Upper lobe of right lung (tissue), 1 donor: ENCODE measurements at places on chromosomes 1 and 21. TPM values are rescaled to one million over a fixed set of nuclear protein-coding genes. Genes with fewer than 3 reads are reported as not detected.

- peak overlapping the region; percentile 93 for H3K4me3 ChIP-seq
- DNase-seq: no peak
- peaks cover 18% of the 10 kb centered on the region for H3K4me1 ChIP-seq
- H3K27me3 ChIP-seq: no peaks in the 10 kb centered on the region
- no peaks in the 10 kb centered on the region for H3K36me3 ChIP-seq
These were observed 818 bp upstream of the TMEM50B start for GRCh38 chr21:33480481-33481103.

Gene AGBL4
- not detected for total RNA-seq

DNA sequence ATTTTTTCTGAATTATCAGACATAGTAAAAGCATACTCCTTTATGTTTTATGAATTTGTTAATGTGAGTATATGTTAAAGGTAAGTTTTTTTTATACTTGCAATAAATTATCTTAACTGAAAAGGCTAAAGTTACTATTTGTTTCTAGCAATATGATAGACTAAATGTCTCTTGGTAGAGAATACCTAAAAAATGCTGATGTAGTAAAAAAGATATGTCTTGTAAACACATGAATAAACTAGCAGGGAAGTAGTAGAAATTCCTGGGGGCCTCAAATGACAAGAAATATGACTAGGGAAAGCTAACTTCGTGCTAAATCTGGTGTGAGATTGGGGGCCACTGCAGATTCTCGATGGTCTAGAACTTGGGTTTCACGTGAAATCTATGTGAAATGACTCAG, 188.1 kb upstream of the CACNA1E start:
- no peak for DNase-seq
- no peaks in the 10 kb centered on the region for H3K27me3 ChIP-seq
- no peak overlapping the region for H3K4me3 ChIP-seq
- H3K36me3 ChIP-seq: no peaks in the 10 kb centered on the region
- H3K27ac ChIP-seq: no peak overlapping the region

Gene OLIG2
- not detected for total RNA-seq

- no peaks in the 10 kb centered on the region for H3K36me3 ChIP-seq
- peaks cover 11% of the 10 kb centered on the region for H3K4me1 ChIP-seq
- H3K4me3 ChIP-seq: no peak overlapping the region
- no peaks in the 10 kb centered on the region for H3K27me3 ChIP-seq
- no peak for DNase-seq
These were observed 232.5 kb upstream of the TMEM51 start for GRCh38 chr1:14921057-14921456.

DNA sequence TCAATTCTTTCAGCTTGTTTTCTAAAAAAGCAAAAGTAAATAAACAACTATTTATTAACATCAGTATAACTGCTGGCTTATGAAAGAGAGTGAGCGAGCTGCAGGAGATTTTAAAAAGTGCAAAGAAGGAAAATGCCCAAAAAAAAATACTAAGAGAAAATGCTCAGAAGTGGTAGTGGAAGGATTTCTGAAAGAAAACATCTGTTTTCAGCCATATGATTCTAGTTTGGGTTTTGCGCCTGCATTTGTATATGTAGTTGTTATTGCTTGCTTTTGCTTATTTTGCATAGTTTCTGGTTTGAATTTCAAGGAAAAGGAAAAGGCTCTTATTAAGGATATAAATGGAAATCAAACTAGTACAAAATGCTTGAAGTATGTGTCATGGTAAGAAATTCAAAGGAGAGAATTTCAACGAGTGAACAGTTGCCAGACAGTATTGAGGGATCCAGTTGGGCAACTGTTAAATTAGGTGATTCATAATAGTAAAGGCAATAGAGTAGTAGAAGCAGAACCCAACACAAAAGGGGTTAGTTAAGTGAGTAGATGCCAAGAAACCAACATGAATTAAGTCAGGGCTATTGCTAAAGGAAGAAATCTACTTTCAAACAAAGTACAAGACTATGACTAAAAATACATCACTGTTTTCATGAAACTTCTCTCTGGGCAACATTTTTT, 1.2 kb downstream of the GBP5 start:
- peak overlapping the region; percentile 31 for H3K4me3 ChIP-seq
- H3K27ac ChIP-seq: no peak overlapping the region
- DNase-seq: no peak
- H3K36me3 ChIP-seq: no peaks in the 10 kb centered on the region
- H3K27me3 ChIP-seq: no peaks in the 10 kb centered on the region

- H3K27me3 ChIP-seq: no peaks in the 10 kb centered on the region
- no peak overlapping the region for H3K4me3 ChIP-seq
- H3K36me3 ChIP-seq: no peaks in the 10 kb centered on the region
These were observed 37.7 kb downstream of the MARK1 start for GRCh38 chr1:220565670-220566069.

Gene UBL4B
- total RNA-seq: not detected

DNA sequence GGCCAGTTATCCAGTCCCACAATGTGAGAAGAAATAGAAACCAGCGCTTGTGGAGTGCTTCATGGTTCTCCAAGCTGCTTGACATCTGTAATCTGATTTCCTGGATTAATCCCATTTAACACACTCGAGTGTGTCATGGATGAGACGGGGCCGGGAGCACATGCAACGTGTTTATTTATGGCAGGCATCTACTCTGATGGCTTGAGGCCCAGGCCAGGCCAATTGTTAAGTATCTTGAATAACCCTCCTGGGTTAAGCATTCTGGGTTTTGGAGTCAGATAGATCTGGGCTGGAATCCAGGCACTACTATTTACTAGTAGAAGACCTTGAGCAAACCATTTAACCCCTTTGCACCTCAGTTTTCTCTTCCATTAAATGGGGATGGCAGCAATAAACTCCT, 37.5 kb upstream of the LAPTM5 start:
- no peaks in the 10 kb centered on the region for H3K27me3 ChIP-seq
- H3K27ac ChIP-seq: no peak overlapping the region
- no peak overlapping the region for H3K4me3 ChIP-seq
- H3K4me1 ChIP-seq: peaks cover 23% of the 10 kb centered on the region
- H3K36me3 ChIP-seq: no peaks in the 10 kb centered on the region

- H3K4me3 ChIP-seq: no peak overlapping the region
- no peaks in the 10 kb centered on the region for H3K27me3 ChIP-seq
- no peaks in the 10 kb centered on the region for H3K36me3 ChIP-seq
- no peak overlapping the region for H3K27ac ChIP-seq
- DNase-seq: no peak
These were observed 41.3 kb downstream of the ADAMTS5 start for GRCh38 chr21:26925636-26926035.

Gene CLCA4
- total RNA-seq: not detected

DNA sequence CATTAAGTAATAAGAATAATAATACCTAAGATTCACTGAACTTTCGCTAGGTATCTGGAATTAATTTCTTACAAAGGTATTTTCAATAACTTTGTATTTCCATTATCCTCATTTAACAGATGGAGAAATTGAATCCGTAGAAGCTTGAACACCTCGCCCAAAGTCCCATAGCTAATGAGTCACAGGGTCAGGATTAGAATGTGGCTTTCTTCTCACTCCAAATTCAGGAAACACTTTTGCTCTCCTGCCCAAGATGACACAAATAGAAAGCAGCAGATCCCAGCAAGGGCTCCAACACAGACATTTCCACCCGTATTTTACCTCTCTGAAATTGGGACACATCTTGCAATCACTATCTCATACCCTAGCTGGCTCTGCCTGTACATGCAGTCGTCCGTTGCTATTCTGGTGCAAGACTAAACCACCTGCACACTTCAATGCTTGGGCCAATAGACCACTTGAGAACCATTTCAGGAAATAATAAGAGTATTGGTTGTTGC, 125.9 kb upstream of the GREM2 start:
- no peaks in the 10 kb centered on the region for H3K4me1 ChIP-seq
- H3K27me3 ChIP-seq: no peaks in the 10 kb centered on the region
- H3K36me3 ChIP-seq: no peaks in the 10 kb centered on the region
- no peak overlapping the region for H3K4me3 ChIP-seq
- DNase-seq: no peak
- no peak overlapping the region for H3K27ac ChIP-seq

GRCh38 chr1:223421676-223422075, 28.5 kb downstream of the CCDC185 start:
- H3K4me1 ChIP-seq: no peaks in the 10 kb centered on the region
- DNase-seq: no peak
- no peaks in the 10 kb centered on the region for H3K27me3 ChIP-seq
- H3K27ac ChIP-seq: no peak overlapping the region
- H3K36me3 ChIP-seq: no peaks in the 10 kb centered on the region
- no peak overlapping the region for H3K4me3 ChIP-seq

Gene TMPRSS15
- total RNA-seq: not detected

- H3K4me3 ChIP-seq: no peak overlapping the region
- H3K36me3 ChIP-seq: peaks cover 57% of the 10 kb centered on the region
- H3K27ac ChIP-seq: no peak overlapping the region
- DNase-seq: no peak
- no peaks in the 10 kb centered on the region for H3K4me1 ChIP-seq
These were observed 13.9 kb downstream of the SNIP1 start for GRCh38 chr1:37540036-37540785.

GRCh38 chr1:56097713-56098112, 481.6 kb downstream of the PLPP3 start:
- H3K4me3 ChIP-seq: no peak overlapping the region
- no peaks in the 10 kb centered on the region for H3K27me3 ChIP-seq
- no peaks in the 10 kb centered on the region for H3K36me3 ChIP-seq
- H3K27ac ChIP-seq: no peak overlapping the region
- no peak for DNase-seq
- no peaks in the 10 kb centered on the region for H3K4me1 ChIP-seq

GRCh38 chr1:184189361-184189760, 137.8 kb downstream of the TSEN15 start:
- no peaks in the 10 kb centered on the region for H3K36me3 ChIP-seq
- no peaks in the 10 kb centered on the region for H3K27me3 ChIP-seq
- no peak overlapping the region for H3K4me3 ChIP-seq
- no peak for DNase-seq
- H3K27ac ChIP-seq: no peak overlapping the region
- no peaks in the 10 kb centered on the region for H3K4me1 ChIP-seq

- no peaks in the 10 kb centered on the region for H3K36me3 ChIP-seq
- H3K27ac ChIP-seq: no peak overlapping the region
- H3K4me3 ChIP-seq: no peak overlapping the region
- no peaks in the 10 kb centered on the region for H3K27me3 ChIP-seq
These were observed 97.1 kb downstream of the DUSP10 start for GRCh38 chr1:221644663-221645258.

GRCh38 chr1:22524481-22524880, 38.8 kb upstream of the EPHA8 start:
- no peak overlapping the region for H3K27ac ChIP-seq
- H3K36me3 ChIP-seq: peaks cover 82% of the 10 kb centered on the region
- DNase-seq: no peak
- no peak overlapping the region for H3K4me3 ChIP-seq

- H3K4me1 ChIP-seq: no peaks in the 10 kb centered on the region
- H3K27me3 ChIP-seq: no peaks in the 10 kb centered on the region
- H3K36me3 ChIP-seq: no peaks in the 10 kb centered on the region
- H3K4me3 ChIP-seq: no peak overlapping the region
These were observed 19.9 kb downstream of the CASQ2 start for GRCh38 chr1:115748401-115749150.

GRCh38 chr1:223258751-223259198, 105.2 kb downstream of the SUSD4 start:
- H3K27ac ChIP-seq: no peak overlapping the region
- DNase-seq: no peak
- no peaks in the 10 kb centered on the region for H3K36me3 ChIP-seq
- no peaks in the 10 kb centered on the region for H3K27me3 ChIP-seq

- H3K27ac ChIP-seq: no peak overlapping the region
- no peaks in the 10 kb centered on the region for H3K4me1 ChIP-seq
- no peak overlapping the region for H3K4me3 ChIP-seq
- H3K36me3 ChIP-seq: no peaks in the 10 kb centered on the region
- no peaks in the 10 kb centered on the region for H3K27me3 ChIP-seq
- no peak for DNase-seq
These were observed 311.3 kb downstream of the LRRIQ3 start for GRCh38 chr1:73886716-73887115.

GRCh38 chr1:37238364-37239224, 204.3 kb upstream of the GRIK3 start:
- no peaks in the 10 kb centered on the region for H3K36me3 ChIP-seq
- peaks cover 29% of the 10 kb centered on the region for H3K27me3 ChIP-seq
- H3K4me3 ChIP-seq: no peak overlapping the region
- H3K4me1 ChIP-seq: no peaks in the 10 kb centered on the region

GRCh38 chr1:10074059-10074851, 41.5 kb downstream of the UBE4B start:
- DNase-seq: peak; percentile 68
- H3K27me3 ChIP-seq: no peaks in the 10 kb centered on the region
- H3K4me1 ChIP-seq: peaks cover 20% of the 10 kb centered on the region
- H3K27ac ChIP-seq: no peak overlapping the region

DNA sequence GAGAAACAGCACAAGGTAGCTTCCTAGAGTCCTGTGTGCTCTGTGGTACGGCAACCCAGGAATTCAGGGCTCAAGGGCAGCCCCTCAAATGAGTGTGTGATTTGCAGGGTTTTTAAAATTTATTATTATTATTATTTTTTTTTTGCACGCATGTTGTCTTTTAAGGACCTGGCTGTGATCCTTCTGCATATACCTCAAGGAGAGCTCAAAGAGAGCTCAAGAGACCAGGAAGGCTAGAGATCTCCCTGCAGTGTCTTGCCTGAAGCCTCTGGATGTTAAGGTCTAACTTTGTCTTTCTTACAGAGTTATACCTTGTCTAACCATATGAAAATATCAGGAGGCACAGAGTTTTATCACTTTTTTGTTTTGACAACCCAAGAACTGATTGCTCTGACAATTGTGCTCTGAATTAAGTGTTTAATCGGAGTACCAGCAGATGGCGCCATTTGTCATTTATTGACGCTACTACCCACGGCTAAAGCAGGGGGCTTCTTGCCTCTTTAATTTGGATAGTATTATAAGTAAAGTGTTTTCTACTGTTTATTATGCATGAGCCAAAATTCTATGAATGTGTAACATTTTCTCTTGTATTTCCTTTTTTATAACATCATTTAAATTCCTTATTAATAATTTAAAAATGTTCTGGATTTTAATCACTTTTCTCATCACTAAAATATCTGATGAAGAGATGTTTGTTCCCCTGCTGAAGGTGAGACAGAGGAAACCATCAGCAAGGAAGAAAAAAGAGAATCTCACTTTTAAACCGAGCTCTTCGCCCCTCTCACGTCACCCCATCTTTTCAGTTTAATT, 35.8 kb upstream of the LMO4 start:
- H3K36me3 ChIP-seq: no peaks in the 10 kb centered on the region
- no peaks in the 10 kb centered on the region for H3K27me3 ChIP-seq

DNA sequence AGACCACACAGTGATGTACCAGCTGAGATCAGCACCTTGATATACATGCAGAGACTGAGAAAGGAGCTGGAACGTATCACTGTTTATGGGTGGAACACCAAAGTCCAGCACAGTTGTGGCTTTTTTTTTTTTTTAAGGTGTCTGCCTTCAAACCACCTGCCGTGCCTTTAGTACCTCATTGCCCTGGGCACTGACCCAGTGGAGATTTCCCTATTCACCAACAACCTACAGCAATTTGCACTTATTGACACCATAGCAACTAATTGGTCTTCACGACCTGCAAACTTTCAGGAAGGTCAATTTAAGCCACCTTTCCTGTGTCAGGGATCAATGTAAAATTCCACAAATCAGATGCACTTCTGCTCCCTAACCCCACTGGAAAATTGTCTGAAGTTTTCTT, 181.6 kb upstream of the ADGRL2 start:
- H3K27me3 ChIP-seq: no peaks in the 10 kb centered on the region
- no peak for DNase-seq
- H3K36me3 ChIP-seq: no peaks in the 10 kb centered on the region
- no peak overlapping the region for H3K4me3 ChIP-seq

Gene LIN28A
- not detected for total RNA-seq

Gene FCRL5
- 0.93 TPM for total RNA-seq

- no peaks in the 10 kb centered on the region for H3K4me1 ChIP-seq
- H3K4me3 ChIP-seq: no peak overlapping the region
- no peaks in the 10 kb centered on the region for H3K36me3 ChIP-seq
- no peak overlapping the region for H3K27ac ChIP-seq
These were observed 10.8 kb downstream of the GRHL3 start for GRCh38 chr1:24329797-24330543.
